ENCODE measurements at places on chromosomes 2 and 18. TPM values are rescaled to one million over a fixed set of nuclear protein-coding genes. Genes with fewer than 3 reads are reported as not detected.

Gene SPATA3
- not detected for total RNA-seq

Gene EGR4
- not detected for total RNA-seq

Gene ABCB11
- not detected for total RNA-seq

Gene UPP2
- total RNA-seq: not detected

Gene SAG
- total RNA-seq: not detected

Gene GAL3ST2
- not detected for total RNA-seq

Gene VWA3B
- total RNA-seq: not detected

Gene CARF
- total RNA-seq: 15.9 TPM

Gene SCYGR4
- not detected for total RNA-seq

Gene VAMP8
- total RNA-seq: 17.8 TPM

Gene PARD6G
- 9.9 TPM for total RNA-seq

Gene SERPINB3
- total RNA-seq: not detected

Gene HOXD8
- 10.2 TPM for total RNA-seq

Gene DPP4
- total RNA-seq: 11.9 TPM

Gene SLC9A4
- not detected for total RNA-seq

Gene WDR35
- total RNA-seq: 15.5 TPM

Gene CCL20
- total RNA-seq: not detected

Gene HAAO
- 5.6 TPM for total RNA-seq

Gene RRM2
- total RNA-seq: not detected

Gene TGFA
- total RNA-seq: 1.1 TPM

Gene DOK1
- total RNA-seq: 17.9 TPM

Gene CHRND
- not detected for total RNA-seq

Gene IL1B
- total RNA-seq: not detected

Data from sigmoid colon (tissue), 7 donors.